Hindlimb muscle (tissue), 1 donor: ENCODE measurements at places on chromosomes 5 and 9.

DNA sequence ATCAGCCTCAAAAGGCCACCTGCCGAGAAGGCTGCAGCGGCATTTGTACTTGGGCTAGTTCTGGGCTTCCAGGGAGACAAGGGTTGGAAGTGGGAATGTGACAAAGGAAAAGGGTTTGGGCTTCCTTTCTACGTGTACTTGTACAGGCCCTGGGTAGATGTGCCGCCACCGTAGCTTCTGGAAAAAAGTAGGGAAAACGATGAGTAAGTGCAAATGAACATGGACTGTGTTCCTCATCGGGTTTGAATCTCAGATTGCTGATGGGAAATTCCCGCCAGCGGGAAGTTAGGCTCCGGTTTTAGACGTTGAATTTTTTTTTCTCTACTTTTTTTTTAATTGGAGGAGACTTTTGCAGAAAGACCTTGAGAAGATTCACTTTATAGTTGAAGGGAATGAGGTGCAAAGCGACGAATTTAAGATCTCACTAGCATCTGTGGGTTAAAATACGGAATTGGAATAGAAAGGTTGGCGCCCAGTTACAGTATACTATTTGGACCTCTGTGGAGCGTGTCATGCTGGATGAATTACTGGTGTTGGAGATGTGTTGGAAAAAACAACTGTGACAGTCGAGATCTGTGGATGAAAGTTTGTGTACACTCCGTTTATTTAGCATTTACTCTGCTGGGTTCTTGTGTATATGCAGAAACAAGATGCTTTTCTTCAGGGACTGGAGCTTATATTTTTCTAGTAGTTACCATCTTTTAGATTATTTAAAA is 1.2 kb downstream of the G3BP1 start:
- DNase-seq: peak; percentile 49

GRCh38 chr9:2072752-2073405 is 57.7 kb downstream of the SMARCA2 start:
- no peak for DNase-seq

GRCh38 chr5:37121027-37121426 is 128.1 kb downstream of the CPLANE1 start:
- DNase-seq: no peak

- DNase-seq: no peak
Measured at GRCh38 chr9:36007316-36007708, 29.4 kb upstream of the RECK start.

GRCh38 chr5:52822437-52822836 is 34.7 kb downstream of the ITGA1 start:
- peak; percentile 62 for DNase-seq

- DNase-seq: no peak
Measured at GRCh38 chr5:143642791-143643190, 169.2 kb upstream of the HMHB1 start.

- no peak for DNase-seq
Measured at GRCh38 chr5:127518319-127518621, 830 bp downstream of the PRRC1 start.

DNA sequence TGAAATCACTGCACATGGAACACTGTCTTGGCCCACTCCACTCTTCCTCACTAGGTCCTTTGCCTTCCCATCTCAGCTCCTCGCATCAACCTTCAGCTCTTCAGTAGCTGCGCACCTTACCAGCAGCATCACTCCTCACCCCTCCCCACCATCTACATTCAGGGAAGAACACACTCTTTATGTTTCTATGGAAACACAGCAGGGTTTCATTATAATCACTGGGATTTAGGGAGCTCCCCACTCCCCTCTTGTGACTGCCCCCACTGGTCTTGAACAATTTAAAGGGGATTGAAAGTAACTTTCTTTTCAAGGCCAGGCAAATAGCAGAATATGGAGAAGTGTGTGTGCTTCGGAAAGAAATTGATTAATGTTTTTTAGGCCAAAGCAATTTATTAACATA is 111.2 kb downstream of the INSYN2B start:
- DNase-seq: no peak

DNA sequence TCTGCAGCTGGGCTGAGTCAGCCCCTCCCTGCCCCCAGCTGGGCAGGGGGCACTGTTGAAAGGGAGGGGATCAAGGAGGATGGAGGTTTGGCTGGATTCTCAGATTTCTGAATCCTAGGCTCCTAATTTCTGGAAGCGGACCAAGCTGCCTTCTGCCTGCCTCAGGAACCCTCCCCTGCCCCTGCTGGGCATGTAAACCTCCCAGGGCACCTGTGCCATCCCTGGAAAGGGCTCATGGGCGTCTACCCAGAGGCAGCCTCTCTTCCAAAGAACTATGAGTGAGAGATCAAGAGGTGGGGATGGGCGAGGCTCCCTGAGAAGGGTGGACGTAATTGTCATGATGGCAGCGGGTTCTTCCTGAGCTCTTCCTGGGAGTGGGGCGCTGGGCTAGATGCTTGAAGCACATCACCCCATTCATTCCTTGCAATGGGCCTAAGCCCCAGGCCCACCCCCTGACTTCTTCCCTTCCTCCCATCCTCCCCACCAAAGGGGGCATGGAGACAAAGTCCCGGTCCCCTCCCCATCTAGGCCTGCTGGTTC is 21.6 kb downstream of the CSF1R start:
- no peak for DNase-seq

DNA sequence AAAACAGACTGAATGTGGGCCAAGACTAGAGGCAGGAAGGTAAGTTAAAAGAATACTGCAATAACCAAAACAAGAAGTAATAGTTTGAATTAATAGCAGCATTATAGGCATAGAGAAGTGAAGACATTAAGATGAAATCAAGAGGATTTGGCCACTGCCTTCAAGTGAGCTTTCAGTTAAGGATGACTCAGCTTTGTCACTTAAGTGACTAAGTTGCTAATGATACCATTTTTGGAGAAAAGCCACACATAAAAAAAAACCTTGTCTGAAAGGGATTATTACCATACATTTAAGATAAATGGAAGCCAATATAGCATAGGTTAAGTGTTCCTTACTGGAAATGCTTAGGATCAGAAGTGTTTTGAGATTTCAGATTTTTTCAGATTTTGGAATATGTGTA is 57.0 kb downstream of the ECPAS start:
- DNase-seq: no peak

DNA sequence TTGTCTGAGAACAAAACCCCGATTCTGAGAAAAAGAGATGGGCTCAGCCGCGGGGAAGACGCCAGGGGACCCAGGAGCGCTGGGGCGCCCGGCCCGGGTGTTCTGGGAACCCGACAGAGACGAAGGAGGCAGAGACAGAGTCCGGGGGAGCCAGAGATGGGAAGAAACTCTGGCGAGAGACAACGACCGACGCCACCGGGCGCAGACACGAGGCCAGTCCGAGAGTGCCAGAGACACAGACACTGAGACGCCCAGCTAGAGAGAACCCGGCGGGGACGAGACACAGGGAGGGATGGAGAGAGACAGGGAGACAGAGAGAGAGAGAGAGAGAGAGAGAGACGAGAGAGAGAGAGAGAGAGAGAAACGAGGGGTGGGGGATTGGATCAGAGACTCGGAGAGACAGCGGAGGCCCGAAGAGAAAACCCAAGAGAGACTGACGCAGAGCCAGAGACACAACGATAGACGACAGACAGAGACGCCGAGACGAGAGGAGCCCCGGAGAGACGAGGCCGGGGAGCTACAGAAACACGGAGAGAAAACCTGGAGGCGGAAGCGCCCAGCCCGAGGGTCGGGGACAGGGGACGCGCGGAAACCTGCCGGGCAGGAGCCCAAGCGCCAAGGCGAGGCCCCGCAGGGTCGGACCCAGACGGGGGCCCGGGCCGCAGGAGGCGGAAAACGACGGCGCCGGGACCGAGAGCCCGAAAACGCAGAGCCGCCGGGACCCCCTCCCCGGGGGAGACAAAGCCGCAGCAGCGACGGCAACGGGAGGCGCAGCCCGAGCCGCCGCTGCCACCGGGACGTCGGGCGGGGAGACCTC is 3.3 kb downstream of the NR5A1 start:
- DNase-seq: no peak

GRCh38 chr9:83336706-83337105 is 201.5 kb downstream of the FRMD3 start:
- DNase-seq: no peak

- DNase-seq: no peak
Measured at GRCh38 chr5:19258686-19259085, 729.3 kb downstream of the CDH18 start.

DNA sequence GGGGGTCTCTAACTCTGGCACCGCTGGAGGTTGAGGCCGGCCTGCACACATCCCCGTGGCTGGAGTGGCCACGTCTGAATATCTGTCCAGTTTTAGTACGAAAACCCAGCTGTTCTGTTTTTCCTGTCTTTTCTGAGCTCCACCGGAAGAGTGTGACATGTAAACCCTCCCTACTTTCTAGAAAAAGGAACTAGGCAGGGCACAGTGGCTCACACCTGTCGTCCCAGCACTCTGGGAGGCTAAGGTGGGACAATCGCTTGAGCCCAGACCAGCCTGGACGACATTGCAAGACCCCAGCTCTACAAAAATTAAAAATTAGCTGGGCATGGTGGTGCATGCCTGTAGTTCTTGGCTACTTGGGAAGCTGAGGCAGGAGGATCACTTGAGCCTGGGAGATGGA is 8.2 kb upstream of the PHYKPL start:
- no peak for DNase-seq

- DNase-seq: no peak
Measured at GRCh38 chr9:69342769-69343168, 17.8 kb downstream of the ENTREP1 start.

GRCh38 chr9:109087795-109088194 is 32.0 kb downstream of the TMEM245 start:
- no peak for DNase-seq

GRCh38 chr5:131239686-131240085 is 24.2 kb upstream of the CDC42SE2 start:
- no peak for DNase-seq

DNA sequence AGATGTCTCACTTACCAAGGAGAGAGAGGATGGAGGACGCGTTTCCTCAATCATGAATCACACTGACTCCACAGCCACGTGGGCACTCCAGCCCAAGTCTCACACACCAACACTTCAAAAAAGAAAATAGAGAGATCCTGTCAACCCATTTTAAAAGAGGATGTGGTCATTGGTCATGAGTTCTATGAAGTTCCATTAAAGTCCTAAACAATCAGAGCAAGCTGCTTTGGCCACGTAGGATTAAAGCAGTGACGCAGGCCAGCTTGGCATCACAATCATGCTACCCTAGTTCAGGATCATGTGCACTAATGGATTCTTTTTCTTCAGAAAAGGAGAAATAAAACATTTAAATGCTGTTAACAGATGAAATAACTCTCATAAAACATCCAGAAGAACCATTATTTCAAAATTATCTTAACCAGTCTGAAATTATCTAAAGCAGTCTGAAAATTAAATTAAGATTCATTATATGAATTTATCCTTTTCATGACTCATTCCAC is 108.1 kb downstream of the SEMA5A start:
- no peak for DNase-seq

DNA sequence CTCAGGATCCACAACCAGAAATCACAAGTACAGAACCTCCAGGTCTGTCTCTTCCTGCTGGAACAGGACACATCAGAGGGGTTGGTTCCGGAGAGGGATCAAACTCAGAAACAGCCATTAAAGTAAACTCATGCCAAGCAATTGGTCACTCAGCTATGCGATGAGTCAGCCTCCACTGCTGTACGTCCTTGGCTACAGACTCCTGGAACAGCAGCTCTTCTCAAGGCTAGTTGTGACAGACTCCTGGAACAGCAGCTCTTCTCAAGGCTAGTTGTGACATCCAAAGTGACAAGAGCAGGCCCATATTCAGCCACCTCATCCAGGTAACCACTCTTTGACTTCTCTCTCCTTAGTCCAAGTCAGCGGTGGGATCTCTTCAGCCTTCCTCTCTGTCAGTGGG is at the start of gene SPINK13:
Gene SPINK13 (plus strand): TSS at position 229 of the 400 bp plus-strand sequence. CDS start 1,279 bp downstream, outside the sequence.
- DNase-seq: no peak

DNA sequence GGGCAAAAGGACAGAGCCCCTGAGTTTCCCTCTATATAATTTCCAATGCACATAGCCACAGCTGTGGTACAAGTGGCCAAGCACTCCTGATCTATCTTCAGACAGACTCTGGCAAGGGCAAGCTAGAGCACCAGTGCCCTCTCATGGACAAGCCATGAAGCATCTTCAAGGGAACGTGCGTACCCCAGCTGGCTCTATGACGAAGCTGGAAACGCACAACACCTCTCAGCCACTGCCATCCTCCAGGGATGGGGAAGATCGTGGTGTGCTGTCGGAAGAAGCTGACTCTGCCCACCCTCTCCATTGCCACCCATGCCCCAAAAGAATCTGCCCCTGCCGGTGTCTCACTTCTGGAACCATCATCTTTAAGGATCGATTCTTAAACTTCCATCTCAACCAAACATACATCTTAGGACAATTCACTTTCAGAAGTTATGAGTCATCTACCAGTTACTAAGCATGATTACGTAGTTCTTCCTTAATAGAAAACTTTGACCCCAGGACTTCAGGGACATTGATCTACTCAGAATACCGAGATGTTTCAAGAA is 482.9 kb downstream of the AGTPBP1 start:
- DNase-seq: peak; percentile 65

- DNase-seq: no peak
Measured at GRCh38 chr9:132945186-132946130, 1.0 kb upstream of the TSC1 start.

DNA sequence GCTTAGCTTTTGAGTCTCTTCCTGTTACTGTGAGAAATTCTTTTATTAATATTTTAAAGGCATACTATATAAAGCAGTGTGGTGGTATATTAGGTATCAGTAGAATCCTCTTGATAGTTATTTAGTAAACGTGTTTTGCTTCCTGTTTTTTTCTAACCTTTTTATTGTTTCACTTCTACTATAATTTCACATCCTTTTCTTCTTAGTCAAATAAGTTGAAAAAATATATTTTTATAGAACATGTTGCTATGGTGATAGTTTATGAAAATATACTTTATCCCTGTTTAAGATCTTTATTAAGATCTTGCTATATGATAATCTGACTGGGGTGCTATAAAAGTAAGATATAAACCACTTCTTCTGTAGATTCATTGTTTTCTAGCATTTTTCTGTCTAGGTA is 2.1 kb downstream of the POLK start:
- DNase-seq: no peak

DNA sequence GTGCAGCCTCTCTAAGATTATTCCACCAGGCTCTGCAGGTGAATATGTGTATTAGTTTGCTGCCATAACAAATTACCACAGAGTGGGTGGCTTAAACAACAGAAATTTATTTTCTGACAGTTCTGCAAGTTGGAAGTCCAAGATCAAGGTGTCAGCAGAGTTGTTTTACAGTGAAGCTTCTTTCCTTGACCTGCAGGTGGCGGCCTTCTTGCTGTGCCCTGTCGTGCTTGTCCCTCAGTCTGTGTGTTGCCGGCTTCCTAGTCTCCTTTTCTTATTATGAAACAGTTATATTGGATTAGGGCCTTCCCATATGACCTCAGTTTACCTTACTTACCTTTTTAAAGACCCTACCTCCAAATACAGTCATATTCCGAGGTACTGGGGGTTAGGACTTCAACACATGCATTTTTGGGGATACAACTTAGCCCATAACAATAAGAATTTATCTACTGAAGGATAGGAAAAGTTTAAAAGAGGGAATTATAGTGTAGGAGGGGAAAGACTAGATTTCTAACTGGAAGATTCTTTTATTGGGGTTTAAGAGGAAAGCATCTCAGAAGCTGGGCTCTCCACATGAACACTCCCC is 97.4 kb downstream of the OSTF1 start:
- no peak for DNase-seq
